SHP77 (cell line): ENCODE measurements at places on chromosomes 11 and 22.

- DNase-seq, result no peak
Observed at GRCh38 chr11:120316880-120317688, 8.0 kb upstream of the TLCD5 start.

GRCh38 chr22:30732426-30732825 lies 37.8 kb downstream of the OSBP2 start:
- no peak for DNase-seq

DNA sequence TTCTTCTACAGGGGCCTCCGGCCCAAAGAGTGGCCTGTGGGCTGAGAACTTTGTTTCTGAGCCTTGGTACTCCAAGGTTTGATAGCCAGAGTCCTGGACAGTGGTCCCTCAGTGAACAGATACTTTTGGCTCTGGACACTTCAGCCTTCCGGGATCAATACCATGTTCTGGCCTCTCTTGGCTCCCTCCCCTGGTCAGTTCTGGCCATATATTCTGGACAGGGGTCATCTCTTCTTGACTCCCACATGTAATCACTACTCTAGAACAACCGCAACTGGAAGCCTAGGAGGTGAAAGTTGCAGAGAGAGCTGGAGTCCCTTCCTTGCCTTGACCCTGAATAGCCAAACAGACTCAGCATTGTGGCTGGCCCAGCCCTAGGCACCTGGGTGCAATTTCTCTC lies 2.3 kb downstream of the RTN4RL2 start:
- no peak for DNase-seq

- DNase-seq, result peak; percentile 72
Observed at GRCh38 chr11:66022401-66023185, 3.7 kb downstream of the CATSPER1 start.

DNA sequence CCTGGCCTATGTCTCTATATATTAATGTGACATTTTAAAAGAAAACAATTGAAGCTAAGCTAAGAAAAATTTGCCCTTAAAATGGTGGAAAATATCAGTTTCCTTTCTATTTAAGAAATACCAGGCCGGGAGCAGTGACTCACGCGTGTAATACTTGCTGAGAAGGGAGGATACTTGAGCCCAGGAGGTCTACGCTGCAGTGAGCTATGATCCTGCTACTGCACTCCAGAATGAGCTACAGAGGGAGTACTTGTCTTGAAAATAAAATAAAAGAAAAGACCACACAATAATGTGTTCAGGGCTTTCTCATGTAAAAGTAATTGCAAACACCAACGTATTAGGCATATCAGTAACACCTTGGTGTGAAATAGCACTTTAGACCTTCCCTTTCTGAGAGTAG lies 1.4 kb upstream of the PRSS23 start:
- DNase-seq, result no peak

DNA sequence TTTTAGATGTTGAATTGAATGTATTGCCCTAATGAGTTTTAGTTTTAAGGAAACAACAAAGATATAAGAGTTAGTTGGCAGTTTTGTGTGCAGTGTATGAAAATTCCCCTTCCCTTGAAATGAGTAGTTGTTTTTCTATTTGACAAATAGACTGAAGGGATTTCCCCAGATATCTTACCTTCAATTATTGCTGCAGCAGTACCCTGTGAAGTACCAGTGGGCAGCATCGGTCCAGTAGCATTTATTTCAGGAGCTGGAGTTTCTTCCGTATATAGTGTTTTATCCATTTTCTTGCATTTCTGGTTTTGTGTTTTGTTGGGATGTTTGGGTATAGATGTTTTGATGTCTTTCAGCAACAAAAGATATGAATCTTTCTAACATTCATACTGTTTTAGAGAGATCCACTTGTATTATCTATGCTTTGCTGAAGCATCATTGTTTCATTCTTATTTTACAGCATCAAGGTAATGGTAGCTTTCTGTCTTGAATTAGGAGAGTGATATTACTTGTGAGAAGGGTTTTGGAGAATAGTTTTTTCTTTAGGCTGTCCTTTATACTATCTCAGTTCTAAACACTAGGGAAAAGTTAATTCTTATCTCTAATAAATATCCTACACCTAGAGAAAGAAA lies 7.4 kb downstream of the KMT2A start:
- no peak for DNase-seq

DNA sequence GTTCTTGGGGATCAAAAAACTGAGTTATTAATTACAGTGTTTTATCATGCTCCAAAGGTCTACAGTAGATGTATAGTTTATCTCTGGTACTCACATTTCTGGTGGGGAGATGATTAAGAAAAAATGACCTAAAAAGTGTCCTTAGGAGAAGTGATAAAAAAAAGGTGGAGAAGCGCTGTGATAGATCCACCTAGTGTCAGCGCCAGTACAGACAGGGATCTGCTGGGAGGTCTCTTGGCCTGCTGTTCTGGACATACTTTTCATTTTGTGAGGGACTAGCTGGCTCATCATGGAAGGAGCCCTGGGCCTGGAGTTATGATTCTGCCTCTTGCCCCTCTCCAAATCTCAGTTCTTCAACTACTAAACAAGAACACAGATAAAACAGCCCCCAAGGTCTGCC lies 2.9 kb downstream of the ELF5 start:
- no peak for DNase-seq

GRCh38 chr11:72326151-72326848 lies 82.3 kb upstream of the PHOX2A start:
- DNase-seq, result no peak

GRCh38 chr11:40285558-40285957 lies 1173.9 kb downstream of the LRRC4C start:
- no peak for DNase-seq

DNA sequence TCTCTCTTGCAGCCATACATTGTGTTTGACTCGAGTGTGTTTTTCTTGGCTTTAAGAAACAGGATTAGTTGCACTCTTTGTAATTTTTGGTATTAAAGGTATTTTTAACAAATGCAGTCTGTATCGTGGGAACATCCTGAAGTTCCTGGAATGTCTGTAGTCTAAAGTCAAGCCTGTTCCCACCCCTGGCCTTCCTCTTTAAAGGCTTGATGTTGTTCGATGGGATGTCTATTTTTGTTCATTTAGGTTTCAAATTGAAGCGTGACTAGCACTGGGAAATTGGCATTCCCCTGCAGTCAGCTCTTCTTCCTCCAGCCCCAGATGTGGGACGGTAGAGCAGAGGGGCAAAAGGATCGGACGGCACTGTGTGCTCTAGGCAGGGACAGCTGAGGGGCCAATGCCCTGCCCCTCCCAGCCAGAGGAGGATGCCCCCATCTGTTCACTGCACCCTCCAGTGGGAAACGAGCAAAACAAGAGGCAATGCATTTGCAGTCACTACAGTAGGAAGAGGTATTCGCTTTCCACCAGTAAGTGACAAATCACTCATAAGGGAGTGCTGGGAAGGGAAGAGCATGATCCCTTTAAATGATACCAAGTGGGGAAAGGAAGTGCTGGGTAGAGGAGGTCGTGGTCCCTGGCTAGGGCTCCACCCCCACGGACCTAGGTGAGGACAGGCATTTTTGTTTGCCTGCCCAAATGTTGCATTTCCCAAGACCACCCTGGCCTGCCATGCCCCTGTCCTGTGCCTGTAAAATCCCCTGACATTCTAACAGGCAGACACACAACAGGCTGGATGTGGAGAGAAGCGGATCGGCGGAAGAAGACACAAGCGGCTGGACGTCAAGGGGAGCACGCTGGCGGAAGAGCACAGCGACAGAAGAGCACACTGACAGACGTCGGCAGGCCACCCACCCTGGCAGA lies 47.4 kb upstream of the SEPTIN5 start:
- DNase-seq, result no peak

- no peak for DNase-seq
Observed at GRCh38 chr22:50313021-50313420, 5.6 kb upstream of the PLXNB2 start.

DNA sequence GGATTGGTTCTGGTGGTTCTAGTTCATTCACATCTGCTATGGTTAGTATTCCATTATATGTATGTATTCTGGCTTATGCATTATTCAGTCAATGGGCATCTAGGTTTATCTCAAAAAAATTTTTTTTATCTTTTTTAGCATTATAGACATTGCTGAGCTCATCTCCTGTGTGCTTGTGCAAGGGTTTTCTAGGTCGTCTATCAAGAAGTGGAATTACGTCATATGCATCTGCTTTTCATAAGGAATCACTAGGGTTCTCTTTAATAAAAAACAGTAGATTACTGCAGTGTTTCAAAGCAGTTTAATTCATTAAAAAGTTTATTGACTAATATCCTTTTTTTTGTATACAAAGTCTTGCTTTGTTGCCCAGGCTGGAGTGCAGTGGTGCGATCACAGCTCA lies 21.3 kb downstream of the TBC1D22A start:
- DNase-seq, result no peak

GRCh38 chr11:36443661-36444060 lies 66.4 kb downstream of the TRAF6 start:
- no peak for DNase-seq

- no peak for DNase-seq
Observed at GRCh38 chr11:128052912-128053641, 534.3 kb downstream of the ETS1 start.

- no peak for DNase-seq
Observed at GRCh38 chr11:92149996-92150395, 74.6 kb upstream of the FAT3 start.

- DNase-seq, result no peak
Observed at GRCh38 chr11:102494216-102494615, 36.3 kb downstream of the MMP7 start.

DNA sequence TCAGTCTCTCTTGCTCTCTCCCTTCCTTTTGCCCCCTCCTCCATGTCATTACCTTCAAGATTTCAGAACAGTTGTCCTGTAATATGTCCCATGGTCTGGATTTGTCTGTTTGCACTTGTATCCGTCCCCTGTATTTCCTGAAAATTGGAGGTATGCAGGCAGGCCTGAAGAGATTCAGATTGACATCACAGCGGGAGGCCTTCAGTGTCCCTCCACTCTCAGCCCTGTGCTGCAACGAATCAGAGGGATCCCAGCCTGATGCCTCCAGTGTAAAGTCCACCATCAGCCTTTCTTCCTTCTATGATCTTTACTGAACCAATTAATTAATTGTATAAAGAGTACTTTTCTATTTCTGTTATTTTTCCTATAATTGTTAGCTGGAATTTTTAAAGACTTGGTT lies 57.3 kb downstream of the ELMOD1 start:
- no peak for DNase-seq

DNA sequence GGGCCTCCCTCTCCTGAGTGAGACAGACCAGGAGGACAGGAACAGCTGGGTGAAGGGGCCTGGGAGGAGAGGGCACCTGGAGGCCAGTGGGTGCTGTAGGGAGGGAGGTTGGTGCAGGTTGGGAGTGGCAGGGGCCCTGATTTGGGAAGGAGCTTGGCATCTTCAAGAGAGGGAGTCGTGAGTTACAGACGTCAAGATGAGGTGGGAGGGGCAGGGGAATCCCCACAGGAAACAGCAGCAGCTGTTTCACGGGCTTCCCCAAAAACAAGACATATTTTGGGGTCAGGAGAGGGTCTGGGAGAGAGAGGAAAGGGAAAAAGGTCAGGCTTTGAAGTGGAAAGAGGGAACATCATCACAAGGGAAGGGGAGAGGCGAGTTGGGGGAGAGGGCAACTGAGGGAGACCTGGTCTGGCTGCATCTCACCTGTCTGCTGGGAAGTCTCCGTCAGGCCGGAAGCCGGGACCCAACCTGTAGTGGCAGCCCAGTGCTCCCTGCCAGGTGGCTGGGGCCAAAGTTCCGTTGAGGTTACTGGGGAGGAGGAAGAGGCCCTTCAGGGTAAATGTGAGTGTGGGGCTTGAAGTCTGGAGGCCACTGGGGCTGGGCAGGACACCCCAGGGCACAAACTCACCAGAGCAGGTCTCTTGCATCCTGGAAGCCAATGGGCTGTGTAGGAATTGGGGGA lies 4.4 kb downstream of the NAALADL1 start:
- no peak for DNase-seq

DNA sequence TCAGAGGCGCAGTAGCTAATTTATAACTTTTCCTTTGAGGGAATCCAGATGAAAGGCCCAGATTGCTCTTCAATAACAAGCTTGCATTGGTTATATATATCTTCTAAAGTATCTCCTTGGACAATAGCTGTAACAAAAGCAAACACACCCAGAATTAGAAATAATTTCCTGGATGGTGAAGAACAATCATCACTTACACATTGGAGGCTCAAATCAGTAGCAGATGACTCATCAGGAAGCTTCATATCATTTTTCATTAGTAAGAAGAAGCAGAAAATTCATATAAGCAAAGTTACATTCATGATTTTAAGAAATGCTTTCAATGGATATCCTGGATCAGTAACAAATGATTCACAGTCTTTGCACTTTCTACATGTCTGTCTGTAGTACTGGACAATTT lies 173.6 kb upstream of the CCDC90B start:
- no peak for DNase-seq

GRCh38 chr11:12274558-12275197 lies 102.7 kb upstream of the PARVA start:
- no peak for DNase-seq

DNA sequence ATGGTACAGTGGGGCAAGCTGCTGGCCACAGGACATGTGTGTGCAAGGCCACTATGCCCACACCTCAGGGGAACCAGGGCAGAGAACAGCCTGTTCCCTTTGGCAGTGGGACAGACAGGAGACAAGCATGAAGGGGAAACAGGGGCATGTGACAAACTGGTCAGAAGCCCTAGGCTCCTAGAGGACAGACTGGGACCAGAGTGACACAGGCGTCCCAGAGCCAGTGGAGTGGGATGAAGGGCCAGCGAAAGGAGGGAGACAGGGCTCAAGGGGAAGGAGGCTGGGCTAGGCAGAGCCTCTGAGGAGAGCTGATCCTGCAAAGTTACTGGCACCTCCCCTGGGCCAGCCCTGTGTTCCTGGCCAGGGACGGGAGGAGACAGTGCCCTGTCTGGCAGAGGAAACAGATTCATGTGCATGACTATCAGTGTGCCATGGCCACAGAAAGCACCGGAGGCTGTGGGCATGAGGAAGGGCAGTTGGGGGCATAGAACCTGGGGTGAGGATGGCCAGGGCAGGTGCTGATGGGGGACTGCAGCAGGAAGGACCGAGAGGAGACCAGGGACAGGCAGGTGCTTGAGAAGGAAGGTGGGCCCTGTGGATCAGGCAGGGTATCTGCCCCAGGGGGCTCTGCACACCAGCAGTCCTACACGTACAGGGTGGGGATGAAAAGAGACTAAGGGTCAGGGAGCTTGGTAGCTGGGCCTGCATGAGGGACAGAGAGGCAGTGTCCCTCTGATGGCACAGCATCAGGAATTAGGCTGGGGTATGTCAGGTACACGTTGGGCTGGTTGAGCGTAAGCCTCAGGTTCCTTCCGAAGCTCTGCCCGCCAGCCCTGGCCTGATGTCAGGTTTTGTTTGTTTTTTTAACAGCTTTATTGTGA lies 9.8 kb downstream of the DERL3 start:
- no peak for DNase-seq

- peak; percentile 43 for DNase-seq
Observed at GRCh38 chr11:115581871-115582639, 77.8 kb upstream of the CADM1 start.
